Muscle of leg (tissue), 16 donors: ENCODE measurements at places on chromosomes 6 and 20. TPM values are rescaled to one million over a fixed set of nuclear protein-coding genes. Genes with fewer than 3 reads are reported as not detected.

- no peak for DNase-seq
Measured at GRCh38 chr6:26094036-26094435, 6.8 kb downstream of the HFE start.

- no peak for DNase-seq
Measured at GRCh38 chr6:126526996-126527606, 187.2 kb downstream of the CENPW start.

DNA sequence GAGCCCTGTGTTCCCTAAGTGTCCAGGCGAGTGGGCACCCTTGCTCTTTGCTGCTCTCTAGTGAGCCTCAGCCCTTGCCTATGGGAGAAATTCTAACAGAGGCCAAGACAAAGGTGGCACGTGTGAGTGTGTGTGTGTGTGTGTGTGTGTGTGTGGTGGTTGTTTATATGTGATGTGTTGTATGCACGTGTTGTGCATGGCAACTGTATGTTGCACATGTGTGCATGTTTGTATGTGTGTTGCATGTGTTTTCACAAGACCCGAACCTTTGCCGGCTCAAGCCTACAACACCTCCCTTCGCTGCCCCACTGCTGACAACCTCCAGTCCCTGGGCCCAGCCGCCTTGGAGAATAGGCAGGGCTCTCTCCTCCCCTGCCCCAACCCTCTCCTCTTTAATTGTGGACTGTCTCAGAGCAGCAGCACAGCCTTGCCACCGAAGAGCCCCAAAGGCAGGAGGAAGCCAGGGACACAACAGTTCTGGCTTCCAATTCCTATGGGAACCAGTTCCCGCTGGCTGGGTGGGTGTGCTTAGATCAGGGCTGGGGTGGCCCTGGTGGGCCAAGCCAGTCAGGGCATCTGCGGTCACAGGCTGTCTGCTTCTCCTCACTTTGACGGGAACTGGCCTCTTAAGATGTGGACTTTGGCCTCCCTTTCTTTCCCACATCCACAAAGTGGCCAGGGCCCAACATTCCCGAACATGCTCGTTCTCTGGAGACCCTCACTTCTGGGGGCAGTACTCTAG, 2.7 kb downstream of the KCNK16 start:
- no peak for DNase-seq

GRCh38 chr20:4134861-4135379, 119.6 kb upstream of the RNF24 start:
- DNase-seq = no peak

- no peak for DNase-seq
Measured at GRCh38 chr20:8291873-8292272, 159.8 kb downstream of the PLCB1 start.

DNA sequence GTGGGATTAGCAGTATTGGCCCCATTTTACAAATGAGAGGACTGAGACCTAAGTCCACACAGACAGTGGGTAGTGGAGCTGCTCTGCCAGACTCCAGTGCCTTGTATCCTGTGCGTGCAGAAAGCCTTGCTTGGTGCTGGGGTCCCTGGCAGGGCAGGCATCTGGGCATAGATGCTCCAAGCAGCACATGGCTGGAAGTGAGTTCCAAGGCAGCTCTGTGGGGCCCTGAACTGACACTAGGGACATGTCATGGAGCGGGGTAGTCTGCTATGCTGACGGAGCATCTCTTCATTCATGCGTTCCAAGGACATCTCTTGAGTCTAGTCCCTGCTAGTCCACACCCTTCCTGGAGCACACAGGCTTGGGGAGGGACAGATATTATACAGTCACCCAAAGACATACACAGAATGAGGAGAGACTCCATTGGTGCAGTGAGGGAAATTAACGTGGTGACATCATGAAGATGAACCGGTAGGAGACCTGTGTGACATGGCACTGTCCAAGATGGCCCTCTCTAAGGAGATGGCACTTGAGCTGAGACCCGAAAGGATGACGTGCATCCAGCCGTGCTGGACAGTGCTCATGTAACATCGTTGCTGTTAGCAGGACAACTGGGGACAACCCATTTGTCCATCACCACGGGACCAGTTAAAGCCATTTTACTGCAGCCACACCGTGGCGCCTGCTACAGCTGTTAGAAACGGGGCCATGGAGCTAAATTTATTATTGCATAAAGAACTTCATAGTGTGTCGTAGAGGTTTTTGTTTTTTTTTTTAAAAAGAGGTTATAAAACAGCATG, 65.1 kb downstream of the DLGAP4 start:
- DNase-seq = no peak

The LKAAEAR1 gene
- not detected for polyA plus RNA-seq

DNA sequence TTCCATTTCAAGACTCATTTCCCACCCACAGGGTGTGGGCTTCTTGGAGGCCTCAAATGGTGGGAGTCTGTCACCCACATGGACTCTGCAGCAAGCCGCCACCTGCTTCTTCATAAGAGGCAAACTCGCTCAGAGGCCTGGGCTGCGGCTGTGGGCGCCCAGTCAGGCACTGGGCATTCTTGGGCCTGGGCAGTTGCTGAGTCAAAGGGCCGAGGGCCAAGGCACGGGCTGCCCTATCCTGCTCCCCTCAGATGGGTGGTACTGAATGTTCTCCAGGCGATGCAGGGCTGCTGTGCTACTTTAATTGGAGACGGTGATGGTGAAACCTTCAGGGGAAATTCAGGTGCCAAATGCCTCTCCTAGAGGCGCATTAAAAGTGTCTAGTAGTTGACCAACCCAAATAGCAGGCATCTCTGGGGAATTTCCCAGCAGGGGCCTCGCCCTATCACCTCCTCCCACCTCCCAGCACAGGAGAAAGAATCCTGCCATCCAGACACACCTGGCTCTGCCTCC, 57.9 kb downstream of the MAFB start:
- DNase-seq = no peak

- DNase-seq = peak; percentile 1
Measured at GRCh38 chr20:17343656-17344452, 117.0 kb downstream of the PCSK2 start.

- DNase-seq = no peak
Measured at GRCh38 chr20:44765701-44766347, 20.2 kb downstream of the KCNK15 start.

GRCh38 chr6:6246544-6246943, 73.9 kb downstream of the F13A1 start:
- DNase-seq = no peak

- no peak for DNase-seq
Measured at GRCh38 chr6:77893391-77893790, 240.6 kb downstream of the MEI4 start.

The LAMA4 gene
- 144 TPM for polyA plus RNA-seq

DNA sequence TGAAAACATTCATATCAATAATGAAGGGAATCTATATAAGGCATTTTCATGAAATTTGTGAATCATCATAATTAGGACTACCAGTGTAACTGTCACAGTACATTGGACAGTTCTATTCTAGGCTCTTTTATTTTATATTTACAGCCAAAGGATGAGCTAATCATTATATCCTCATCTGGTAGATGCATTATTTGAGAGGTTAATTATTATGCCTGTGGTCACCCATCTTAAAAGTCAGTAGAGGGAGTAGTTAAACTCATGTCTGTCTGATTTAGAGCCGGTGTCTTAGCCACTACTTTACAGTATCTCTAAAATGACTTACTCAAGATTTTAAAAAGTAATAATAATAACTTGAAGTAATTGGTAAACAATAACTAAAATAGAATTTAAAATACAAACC, 899.3 kb upstream of the MAP3K7 start:
- DNase-seq = no peak

DNA sequence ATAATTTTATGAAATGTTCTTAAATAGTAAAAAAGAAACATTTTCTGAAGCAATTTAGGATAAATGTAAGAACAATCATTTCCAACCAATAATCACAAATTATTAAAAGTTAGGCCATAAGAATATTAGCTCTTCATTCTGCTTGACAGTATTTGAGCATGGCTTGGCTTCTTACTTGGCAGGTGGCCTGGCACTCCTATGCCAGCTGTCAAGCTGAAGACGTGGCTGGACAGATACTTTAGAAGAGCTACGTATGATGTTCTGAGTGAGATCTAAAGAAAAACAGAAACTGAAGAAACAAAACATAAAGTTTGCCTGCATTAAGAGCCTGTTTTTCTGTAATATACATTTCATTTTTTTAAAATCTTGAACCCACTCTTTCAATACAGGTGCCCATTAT, 438.9 kb downstream of the GRIK2 start:
- DNase-seq = peak; percentile 1

DNA sequence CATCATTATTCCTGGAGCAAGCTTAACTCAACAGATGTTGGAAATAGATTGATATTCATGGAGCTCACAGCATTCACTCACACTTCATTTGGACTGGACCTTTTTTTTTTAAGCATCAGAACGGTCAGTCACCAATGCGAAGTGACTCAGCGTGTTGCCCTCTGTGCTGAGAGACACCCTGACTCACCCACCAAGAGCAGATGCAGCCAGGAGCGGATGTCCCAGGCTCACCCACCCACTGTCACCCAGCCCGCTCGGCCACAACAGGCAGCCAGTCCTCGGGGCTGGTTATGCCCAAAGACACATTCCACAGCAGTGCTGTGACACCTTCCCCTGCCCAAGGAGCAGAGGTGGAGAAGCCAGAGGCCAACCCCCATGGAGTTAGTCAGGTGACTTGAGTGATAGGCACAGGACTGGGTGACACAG, 15.7 kb downstream of the RNASET2 start:
- DNase-seq = no peak

- DNase-seq = no peak
Measured at GRCh38 chr6:168880271-168880670, 373.4 kb downstream of the THBS2 start.

DNA sequence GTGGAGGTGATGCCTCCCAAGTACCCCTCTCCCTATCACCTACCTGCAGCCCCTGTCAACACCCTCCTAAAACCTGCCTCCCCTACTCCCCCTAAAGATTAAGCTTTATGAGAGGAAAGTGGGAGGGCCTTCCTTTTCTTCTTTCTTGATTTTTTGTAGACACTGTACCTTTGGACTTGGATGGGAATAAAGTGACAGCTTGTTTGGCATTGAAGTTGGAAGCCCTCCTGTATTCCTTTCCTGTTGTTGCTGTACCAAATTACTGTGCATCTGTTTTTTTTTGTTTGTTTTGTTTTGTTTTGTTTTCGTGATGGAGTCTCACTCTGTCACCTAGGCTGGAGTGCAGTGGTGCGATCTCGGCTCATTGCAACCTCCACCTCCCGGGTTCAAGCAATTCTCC, 99.3 kb upstream of the NFATC2 start:
- no peak for DNase-seq

GRCh38 chr6:43173591-43174262, 2.7 kb downstream of the SRF start:
- no peak for DNase-seq
